ENCODE measurements at places on chromosomes 11 and 22.
A peak's percentile ranks its signal among the peaks of the same experiment; 100 is the strongest.

GRCh38 chr22:28742562-28742962, 723 bp downstream of the HSCB start:
- DNase-seq = no peak

DNA sequence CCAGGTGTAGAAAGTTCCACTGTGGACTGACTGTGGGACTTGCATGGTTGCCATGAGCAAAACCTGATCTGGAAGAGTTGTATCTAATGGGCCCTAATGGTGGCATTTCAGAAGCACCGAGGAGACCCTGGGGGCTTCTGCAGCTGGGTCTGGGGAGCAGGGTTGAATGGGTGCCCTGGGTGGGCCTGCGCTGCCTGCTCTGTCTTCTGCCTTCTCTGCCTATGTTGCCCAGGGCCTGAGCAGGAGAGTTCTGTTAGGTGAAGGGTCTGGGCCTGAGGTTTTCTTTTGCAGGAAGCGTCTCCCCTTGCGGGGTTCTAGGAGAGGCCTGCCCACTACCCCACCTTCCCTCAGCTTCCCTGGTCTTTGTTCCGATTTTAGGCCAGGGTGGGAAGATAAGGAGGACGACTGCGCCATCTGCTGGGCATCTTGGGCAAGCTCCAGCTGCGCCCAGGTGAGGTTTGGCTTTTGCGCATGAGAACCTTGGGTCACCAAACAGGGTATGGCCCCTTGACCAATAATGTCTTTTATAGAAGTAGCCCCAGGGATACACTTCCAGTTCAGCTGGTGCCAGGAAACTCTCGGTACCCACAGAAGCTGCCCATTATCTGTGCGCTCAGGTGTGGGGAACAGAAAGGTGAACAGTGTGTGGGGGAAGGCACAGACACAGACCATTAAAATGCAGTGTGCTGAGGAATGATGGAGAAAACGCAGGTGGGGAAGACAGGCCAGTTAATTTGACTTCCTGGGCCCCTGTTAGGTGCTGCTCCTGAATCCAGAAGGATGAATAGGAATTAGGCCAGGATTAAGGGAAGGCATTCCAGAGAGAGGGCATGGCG, 23.2 kb downstream of the COMMD9 start:
- peak; percentile 1 for DNase-seq

- DNase-seq = no peak
Measured at GRCh38 chr11:125200441-125200840, 35.9 kb downstream of the PKNOX2 start.

- no peak for DNase-seq
Measured at GRCh38 chr11:43648888-43649287, 31.6 kb upstream of the HSD17B12 start.

- DNase-seq = no peak
Measured at GRCh38 chr11:112961751-112962578, 745 bp downstream of the NCAM1 start.

DNA sequence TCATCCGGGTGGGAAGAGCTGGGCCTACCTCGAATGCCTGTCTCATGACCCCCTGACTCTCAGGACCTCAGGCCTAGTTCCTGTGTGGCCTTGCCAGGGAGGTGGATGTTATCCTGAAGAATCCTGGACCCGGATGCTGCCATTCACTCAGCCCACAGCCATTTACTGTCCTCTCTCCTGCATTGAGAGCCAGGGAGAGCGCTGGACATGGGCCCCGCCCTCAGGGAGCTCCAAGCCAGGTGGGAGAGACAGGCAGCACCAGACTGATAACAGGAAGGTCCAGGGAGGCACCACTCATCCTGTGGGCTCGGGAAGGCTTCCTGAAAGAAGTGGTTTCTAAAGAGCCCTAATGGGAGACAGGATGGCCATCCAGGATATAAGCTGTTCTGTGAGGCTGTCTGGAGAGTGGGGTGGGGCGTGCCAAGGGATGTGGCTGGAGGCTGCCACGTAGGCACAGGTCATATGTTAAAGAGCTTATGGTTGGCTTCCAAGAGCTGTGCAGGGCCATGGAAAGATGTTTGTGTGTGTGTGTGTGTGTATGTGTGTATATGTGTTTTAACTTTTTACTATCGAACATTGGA, 8.6 kb downstream of the SERPINH1 start:
- no peak for DNase-seq

GRCh38 chr11:68390315-68390714, 70.2 kb upstream of the PPP6R3 start:
- no peak for DNase-seq

- DNase-seq = no peak
Measured at GRCh38 chr11:18723991-18724390, 2.0 kb downstream of the IGSF22 start.

DNA sequence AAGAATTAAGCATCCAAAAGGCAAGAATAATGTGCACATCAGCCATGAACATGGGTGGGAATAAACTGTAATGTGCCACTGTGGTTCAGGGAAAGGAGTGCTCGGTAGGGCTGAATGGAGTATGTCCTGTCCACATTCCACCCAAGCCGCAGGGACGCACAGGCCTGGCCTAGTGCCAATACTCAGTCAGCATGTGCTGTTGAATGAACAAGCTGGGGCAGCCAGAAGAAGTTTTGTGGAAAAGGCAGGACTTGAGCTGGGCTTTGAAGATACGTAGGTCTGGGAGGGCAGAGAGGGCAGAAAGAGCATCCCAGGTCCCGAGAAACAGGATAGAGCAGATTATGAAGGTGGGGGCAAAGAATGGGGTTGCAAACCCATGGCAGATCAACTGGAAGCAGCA, 60.0 kb upstream of the PLET1 start:
- DNase-seq = no peak

DNA sequence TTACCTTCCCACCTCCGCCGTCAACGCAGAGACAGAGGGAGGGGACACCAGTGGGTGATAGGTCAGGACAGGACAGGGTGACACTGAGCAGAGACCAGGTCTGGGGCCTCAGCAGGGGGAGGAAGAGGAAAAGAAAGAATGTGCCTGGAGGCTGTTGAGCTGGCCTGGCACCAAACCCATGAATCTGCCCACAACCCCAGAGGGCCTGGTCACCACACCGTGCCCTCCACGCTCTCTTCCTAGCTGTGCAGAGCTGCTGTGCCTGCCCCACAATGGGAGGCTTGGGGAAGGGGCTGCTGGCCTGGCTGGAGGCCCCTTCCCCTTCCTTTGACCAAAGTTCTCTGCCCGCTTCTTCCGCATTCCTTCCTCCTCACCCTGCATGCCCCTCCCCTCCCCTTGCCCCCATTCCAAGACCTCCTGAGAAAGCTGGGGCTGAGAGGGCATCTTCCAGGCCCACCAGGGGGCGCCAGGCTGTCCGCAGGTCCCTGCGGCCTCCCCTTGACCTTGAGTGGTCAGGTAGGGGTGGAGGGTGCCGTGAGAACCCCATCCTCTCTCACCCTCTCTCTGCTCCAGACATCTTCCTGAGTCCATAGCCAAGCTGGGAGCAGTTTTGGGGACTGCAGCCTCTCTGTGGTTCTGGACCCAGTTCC, 11.0 kb upstream of the CACNA1I start:
- no peak for DNase-seq
